ENCODE measurements at places on chromosomes 5 and 9.

GRCh38 chr9:4126184-4126865, 173.5 kb downstream of the GLIS3 start:
- DNase-seq = no peak

- no peak for DNase-seq
Observed at GRCh38 chr9:137311171-137311985, 9.3 kb upstream of the NRARP start.

- peak; percentile 32 for DNase-seq
Observed at GRCh38 chr5:36156619-36157018, 4.7 kb downstream of the SKP2 start.

GRCh38 chr5:124401476-124402143, 344.8 kb downstream of the ZNF608 start:
- no peak for DNase-seq

DNA sequence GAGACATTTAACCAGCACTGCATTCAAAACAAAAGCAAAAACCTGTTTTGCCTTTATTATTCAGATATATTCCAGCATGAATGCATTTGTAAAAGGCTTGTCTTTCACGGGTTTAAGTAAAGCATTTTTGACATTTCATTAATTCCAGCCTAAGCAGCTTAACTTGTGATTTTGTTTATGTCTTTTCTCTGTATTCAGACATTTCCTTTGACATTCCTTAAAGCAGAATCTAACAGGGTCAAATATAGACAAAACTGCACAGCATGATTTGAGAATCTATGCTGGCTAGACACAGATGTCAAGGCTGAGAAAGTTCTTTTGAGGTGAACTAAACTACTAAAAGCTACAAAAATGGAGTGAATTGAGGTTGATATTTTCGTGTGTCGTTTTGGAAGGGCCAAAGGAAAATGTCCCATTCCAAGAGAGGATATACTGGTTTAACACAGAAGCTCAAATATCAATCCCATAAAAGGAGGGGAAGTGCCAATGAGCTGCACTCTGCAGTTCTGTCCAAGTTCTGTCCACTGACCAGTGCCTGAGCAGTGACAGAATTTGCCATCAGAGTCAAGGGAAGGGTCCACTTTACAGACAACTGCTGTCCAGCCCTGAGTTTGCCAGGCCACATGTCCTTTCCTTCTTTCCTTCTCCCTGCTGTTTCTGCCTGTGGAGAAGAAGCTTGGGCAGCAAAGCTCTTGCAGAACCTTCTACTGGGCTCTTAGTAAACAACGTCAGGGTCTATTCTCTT, 198.7 kb upstream of the KLF9 start:
- DNase-seq = no peak

GRCh38 chr5:175724314-175725275, 66.7 kb downstream of the HRH2 start:
- DNase-seq = no peak

- DNase-seq = no peak
Observed at GRCh38 chr9:86408121-86408520, 53.9 kb upstream of the TUT7 start.

GRCh38 chr9:90432951-90433350, 209.7 kb downstream of the DIRAS2 start:
- DNase-seq = no peak

- no peak for DNase-seq
Observed at GRCh38 chr9:12880406-12881015, 105.7 kb downstream of the LURAP1L start.

DNA sequence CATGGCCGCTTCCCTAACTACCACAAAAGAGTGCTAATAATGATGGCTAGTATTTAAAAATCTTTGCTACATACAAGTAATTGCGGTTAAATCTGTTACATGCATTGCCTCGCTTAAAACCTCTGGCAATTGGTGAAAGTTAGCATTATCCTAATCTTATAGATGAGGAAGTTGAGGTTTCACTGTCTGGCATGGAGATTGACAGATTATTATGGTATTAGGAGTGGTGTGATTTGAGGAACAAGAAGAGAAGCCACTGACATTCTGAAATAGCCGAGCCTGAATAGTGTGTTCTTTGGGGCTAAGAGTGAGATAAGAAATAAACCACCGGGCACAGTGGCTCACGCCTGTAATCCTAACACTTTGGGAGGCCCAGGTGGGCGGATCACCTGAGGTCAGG, 45.3 kb upstream of the DPYSL3 start:
- no peak for DNase-seq

- no peak for DNase-seq
Observed at GRCh38 chr5:101686536-101687157, 609.4 kb downstream of the SLCO4C1 start.

DNA sequence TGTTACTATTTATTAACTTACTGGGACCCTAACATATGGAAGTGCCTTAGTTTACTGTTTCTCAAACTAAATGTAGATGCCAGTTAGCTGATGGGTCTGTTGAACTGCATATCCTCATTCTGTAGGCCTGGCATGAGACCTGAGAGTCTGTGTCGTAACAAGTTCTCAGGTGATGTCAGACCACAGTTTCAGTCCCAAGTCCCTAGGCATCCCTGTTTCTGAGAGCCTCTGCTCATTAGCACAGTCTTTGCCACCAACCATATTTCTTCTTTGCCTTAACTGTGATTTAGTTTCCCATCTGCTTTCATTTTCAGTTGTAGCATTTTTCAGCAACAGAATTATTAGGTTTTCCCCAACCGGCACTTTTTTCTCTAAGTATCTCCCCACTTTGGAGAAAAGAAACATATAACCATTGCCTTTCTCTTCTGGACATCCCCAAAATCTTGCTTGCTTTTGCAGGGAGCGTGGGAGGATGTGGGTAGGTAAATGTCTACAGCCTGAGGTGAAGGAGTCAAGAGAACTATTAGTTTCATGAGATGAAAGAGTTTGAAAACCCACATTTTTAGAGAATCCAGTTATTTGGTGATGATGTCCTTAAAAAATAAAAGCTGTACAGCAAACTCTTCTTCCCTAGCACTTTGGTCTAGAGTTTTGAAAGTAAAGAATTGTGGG, 74.6 kb downstream of the NUDT12 start:
- DNase-seq = no peak

DNA sequence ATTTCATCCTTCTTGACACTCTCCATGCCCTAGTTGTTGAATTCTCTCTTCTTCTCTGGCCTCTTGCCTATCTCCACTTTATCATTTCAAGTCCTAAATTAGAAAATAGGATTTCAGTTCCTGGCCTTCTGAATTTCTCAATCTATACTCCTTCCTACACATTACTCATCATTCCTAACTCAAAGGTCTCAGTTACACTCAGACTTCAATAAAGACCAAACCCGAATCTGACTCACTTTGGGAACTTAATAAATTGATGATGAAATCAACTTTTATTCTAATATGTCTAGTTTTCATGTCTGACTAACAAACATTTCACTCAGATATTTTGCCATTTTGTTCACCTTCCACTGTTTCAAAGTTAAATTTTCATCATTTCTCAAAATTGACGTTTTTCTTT, 113.6 kb upstream of the TSLP start:
- no peak for DNase-seq

DNA sequence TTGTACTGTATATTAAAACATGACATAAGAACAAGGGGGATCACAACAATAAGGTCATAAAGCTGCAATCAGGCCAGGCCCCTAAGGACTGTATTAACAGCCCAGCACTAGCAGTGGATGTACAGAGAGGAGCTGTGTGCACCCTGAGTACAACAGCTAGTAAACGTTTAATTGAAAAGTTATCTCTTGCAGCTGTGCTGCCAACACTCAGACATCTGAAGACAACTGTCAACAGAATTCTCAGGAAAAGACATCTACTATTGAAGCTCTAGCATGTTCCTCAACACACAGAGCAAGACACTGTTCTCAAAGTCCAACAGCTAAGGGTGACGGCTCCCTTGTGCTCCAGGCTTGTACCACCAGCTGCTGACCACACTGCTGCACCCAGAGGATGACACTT, 199.6 kb downstream of the DCP2 start:
- no peak for DNase-seq

GRCh38 chr5:132294728-132295504, 722 bp downstream of the SLC22A4 start:
- DNase-seq = peak; percentile 38

GRCh38 chr9:120966013-120966369, 39.4 kb upstream of the TRAF1 start:
- no peak for DNase-seq

DNA sequence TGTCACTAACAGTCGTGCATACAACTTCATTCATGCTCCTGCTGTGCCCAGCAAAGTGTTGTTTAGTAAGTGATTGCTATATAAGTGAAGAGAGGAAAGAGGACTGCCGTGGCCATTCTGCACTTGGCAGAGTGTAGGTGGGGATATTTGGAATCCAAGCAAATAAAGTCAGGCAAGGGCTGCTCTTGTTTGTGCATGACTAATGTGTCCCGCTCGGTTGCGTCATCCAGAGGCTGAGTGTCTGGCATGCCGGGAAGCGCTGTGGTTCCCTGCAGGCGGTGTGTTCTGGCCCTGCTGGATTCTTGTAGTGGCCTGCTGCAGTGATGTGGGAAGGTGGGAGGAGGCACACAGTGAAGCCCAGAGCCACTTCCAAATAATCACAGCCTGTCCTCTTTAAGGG, 136.9 kb upstream of the ANKH start:
- DNase-seq = peak; percentile 83

- no peak for DNase-seq
Observed at GRCh38 chr9:13934416-13934815, 379.5 kb downstream of the NFIB start.

- no peak for DNase-seq
Observed at GRCh38 chr9:131299346-131299960, 9.9 kb downstream of the PLPP7 start.

DNA sequence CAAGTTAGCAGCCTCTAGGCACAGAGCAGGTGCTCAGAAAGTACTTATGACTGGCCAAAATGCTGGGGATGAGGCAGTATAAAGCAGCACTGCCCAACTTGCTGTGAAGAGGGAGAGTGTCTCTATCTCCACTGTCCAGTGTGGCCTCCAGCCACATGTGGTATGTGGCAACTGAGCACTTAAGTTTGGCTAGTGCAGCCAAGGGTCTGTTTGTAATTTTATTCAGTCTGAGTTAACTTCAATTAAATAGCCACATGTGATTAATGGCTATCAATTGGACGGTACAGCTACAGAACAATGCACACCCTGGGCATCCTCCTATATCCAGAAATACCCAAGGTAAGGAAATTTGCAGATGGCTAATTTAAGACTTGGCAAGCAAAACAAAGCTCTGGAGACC, 26.9 kb downstream of the ROR2 start:
- no peak for DNase-seq

DNA sequence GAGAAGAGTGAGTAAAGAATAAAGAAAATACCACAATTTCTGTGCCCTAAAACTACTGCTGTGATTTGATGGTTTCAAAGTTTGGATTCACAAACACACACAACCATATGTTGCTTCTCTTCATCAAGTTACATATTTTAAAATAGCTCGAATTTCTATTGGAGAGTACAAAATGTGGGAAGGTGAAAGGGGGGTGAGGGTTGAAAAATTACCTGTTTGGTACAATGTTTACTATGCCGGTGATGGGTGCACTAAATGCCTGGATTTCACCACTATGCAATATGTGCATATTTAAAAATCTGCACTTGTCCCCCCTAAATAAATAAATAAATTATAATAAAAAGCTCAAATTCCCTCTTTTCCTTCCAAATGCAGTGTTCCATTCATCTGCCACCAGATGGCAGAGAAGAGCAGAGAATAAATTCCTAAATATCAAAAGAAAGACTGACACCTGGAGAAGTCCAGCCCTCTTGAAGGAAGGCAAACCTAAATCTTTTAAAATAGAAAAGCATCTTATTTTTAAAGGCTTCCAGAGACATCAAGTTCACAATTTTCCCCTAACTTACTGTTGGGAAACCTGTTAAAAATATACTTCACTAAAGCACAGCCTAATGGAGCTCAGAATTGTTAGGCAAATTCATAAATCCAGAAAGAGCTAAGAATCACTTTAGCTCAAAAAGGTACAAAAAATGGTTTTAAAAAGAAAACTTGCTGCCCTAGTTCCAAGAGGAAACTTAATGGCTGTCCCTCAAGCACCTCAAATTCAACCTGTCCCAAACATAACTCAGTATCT, 24.8 kb upstream of the HNRNPA0 start:
- peak; percentile 5 for DNase-seq

DNA sequence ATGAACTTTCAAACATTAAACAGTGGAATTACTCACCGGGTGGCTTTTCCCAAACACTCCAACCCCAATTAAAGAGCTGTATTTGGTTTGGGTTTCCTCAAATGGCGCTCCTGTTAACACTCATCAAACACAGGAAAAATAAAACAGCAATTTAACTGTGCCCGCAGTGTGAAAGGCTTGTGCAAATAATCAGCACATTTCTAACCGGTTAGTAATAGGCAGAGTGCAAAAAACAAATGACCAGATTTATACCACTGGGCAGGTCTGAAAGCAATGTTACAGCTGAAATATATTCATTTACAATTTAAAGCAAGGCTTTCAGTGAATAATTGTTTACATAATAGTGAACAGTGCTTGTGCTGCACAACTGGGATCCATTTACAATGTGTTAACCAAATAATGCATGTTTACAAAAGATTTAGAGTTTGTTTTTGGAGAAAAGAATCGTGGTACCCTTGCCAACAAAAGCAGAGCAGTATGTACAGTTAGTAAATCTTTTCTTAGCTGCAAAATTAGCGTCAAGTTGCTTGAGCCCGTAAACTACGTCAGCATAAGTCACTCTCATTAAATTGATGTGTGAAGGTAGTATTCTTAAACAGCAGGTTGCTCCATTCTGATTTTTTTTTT, 662.9 kb upstream of the ZNF608 start:
- DNase-seq = no peak

- no peak for DNase-seq
Observed at GRCh38 chr5:139265001-139265400, 28.5 kb upstream of the MATR3 start.

DNA sequence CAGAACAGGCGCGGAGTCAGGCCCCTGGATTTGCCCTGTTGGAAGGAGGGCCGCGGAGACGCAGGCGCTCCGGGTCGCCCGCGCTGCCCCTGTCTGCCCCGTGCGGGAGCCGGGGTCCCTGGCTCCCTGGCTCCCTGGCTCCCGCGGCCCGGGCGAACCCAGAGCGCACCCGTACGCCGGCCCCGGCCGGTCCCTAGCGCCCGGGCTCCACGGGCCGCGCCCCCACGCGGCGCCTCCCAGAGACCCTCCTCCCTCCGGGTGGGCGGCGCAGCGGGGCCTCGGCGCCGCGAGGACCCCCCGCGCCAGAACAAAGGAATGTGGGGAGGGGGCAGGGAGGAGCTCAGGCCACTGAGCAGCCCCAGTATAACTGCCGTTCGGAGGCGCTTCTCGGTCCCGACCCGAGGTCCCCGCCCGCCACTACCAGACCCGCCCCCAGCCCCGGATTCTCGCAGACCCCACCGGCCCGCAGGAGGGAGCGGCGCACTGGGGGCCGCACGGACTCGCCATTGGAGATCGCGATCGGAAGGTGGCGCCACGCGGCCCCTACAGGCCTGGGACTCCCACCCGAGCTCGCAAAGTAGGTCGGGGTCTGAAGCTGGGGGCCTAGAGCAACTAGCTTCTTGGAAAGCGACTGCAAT, 2.4 kb downstream of the NFIL3 start:
- no peak for DNase-seq

DNA sequence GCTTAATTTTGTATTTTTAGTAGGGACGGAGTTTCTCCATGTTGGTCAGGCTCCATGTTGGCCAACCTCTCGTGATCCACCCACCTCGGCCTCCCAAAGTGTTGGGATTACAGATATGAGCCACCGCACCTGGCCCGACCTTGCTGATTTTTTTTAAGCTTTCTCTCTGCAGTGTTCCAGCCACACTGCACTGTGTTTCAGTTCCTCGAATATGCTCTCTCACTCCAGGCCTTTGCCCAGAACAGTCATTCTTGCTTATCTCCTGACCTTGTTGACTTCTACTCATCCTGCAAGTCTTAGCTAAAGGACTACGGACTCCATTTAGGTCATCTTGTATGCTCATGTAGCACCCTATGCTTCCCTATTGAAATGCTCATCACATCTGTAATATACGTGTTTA, 3.3 kb downstream of the SNAPC3 start:
- DNase-seq = no peak

Measured in AG09319 (cell line).